ENCODE measurements at places on chromosomes 2 and 18. TPM values are rescaled to one million over a fixed set of nuclear protein-coding genes. Genes with fewer than 3 reads are reported as not detected.

ABCB11 gene
- total RNA-seq: not detected

ORC4 gene
- total RNA-seq: 21.1 TPM

ZBTB7C gene
- 0.33 TPM for total RNA-seq

MC4R gene
- total RNA-seq: not detected

CFAP65 gene
- total RNA-seq: not detected

CNTNAP5 gene
- total RNA-seq: not detected

DSC2 gene
- under 0.01 TPM for total RNA-seq

AQP4 gene
- not detected for total RNA-seq

CYP1B1 gene
- 94.1 TPM for total RNA-seq

IL1F10 gene
- not detected for total RNA-seq

B3GNT2 gene
- total RNA-seq: 15.4 TPM

RSAD2 gene
- 1.7 TPM for total RNA-seq

MC5R gene
- total RNA-seq: not detected

M1AP gene
- total RNA-seq: not detected

CPLX4 gene
- total RNA-seq: not detected

TMEM247 gene
- total RNA-seq: not detected

RAD51AP2 gene
- total RNA-seq: under 0.01 TPM

SYT4 gene
- total RNA-seq: not detected

KCNE4 gene
- 11.0 TPM for total RNA-seq

PSMA8 gene
- total RNA-seq: not detected

EMILIN1 gene
- total RNA-seq: 251 TPM

CCBE1 gene
- total RNA-seq: 60.9 TPM

ATP6V1C2 gene
- under 0.01 TPM for total RNA-seq

CRYGC gene
- not detected for total RNA-seq

ZC3H6 gene
- 6.6 TPM for total RNA-seq

SLC39A6 gene
- total RNA-seq: 107 TPM

DLX1 gene
- not detected for total RNA-seq

TTN gene
- 0.33 TPM for total RNA-seq

FBXO41 gene
- total RNA-seq: 0.77 TPM

PNPT1 gene
- 20.0 TPM for total RNA-seq

PAIP2B gene
- total RNA-seq: 1.5 TPM

HAUS1 gene
- total RNA-seq: 37.0 TPM

NEU4 gene
- not detected for total RNA-seq

RAB11FIP5 gene
- 35.0 TPM for total RNA-seq

TANC1 gene
- total RNA-seq: 30.8 TPM

SERPINB11 gene
- not detected for total RNA-seq

All from fibroblast of lung (primary cell).